Caudate nucleus (tissue), 63 donors: ENCODE measurements at places on chromosomes 4 and X.

DNA sequence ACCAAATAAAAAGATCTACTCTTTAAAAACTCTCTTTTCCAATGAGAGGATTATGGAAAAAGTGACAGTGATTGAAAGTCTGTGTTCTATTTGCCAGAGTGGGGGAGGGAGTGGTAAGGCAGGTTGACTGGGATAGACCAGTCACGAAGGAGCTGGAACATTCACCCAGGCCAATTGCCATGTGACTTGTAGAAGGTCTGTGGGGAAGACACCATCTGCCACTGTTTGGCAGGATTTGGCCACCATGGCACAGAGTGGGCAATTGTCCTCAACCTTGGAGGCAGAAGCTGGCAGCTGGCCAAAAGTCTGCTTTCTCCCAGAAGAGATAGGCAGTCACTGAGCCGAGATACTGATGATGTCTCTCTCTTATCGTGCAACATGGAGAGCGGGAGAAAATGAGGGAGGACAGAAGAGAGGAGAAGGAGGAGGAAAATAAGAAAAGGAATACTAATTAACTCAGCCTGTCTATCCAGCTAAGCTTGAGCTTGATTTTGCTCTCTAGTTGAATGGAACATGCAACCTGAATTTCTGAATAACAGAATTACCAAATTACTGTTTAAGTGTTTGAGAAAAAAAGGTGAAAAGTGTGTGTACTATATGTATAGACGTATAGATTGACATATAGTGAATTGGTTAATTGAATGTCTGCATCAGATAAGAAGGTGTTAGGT lies 267.1 kb downstream of the ARHGAP24 start:
- DNase-seq: peak; percentile 61

DNA sequence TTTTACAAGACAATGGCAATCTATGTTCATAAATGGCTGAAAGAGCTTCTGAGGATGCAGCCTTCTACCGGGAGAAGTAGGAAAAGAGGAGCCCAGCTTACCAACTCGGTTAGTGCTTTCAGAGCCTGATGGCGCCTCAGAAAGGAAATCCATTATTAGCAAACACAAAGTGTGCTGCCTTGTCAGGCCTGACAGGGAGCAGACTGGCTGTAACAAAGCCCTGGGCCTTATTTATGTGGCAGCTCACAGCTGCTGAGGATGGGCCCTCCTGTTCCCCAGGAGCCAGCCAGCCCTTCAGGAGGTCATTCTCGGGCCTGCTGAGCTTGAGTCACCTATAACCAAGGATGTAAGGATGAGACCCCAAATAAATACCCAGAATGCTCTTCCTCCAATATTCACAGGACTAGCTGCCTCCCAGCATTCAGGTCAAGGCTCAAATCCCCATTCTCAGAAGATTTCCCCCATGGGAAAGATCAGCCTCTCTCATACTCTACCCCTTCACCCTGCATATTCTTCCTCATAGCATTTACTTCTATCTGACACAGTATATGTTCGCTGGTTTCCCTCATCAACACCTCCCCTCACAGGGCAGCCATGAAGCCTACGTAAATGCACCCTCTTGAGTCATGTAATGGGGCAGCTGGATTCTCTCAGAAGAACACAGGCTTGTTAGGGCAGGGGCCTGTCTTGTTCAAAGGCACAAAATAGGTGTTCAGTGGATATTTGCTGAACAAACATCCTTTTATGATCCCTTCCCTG lies 227.0 kb upstream of the RASGEF1B start:
- no peak for DNase-seq

DNA sequence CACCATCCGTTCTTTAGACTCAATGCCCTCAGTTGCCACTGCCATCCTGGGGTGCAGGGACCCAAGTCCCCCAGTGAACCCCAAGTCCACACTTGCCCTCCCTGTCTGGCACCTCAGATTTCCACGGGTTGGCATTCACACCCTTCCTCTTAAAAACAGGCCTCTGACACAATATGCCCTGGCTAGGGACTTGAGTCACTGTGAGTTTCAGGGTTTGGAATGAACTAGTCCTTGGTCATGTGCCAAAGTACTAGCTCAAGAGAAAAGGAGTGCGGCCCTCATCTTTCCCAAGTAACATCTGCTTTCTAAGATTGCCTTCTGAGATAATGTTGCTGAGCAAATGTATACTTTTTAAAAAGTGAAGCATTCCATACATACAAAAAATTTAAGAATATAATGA lies 134.0 kb downstream of the MID1 start:
- no peak for DNase-seq

DNA sequence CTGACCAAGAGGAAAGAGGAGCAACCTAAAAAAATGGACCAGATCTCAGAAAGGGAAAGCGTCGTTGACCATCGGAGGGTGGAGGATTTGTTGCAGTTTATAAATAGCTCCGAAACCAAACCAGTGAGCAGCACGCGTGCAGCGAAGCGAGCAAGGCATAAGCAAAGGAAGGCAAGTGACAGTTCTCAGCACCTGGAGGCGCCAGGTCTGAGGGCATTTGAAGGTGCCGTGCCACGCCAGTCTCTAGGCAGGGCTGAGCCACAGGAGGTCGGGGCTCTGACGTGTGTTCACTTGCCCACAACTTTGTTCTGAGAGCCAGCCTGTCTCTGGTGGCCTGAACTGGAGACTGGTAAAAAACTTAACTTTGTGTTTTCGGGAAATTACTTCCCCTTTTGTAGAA lies 59.7 kb downstream of the TNIP2 start:
- no peak for DNase-seq

GRCh38 chrX:110407910-110408545 lies 49.4 kb downstream of the RTL9 start:
- DNase-seq: peak; percentile 12

DNA sequence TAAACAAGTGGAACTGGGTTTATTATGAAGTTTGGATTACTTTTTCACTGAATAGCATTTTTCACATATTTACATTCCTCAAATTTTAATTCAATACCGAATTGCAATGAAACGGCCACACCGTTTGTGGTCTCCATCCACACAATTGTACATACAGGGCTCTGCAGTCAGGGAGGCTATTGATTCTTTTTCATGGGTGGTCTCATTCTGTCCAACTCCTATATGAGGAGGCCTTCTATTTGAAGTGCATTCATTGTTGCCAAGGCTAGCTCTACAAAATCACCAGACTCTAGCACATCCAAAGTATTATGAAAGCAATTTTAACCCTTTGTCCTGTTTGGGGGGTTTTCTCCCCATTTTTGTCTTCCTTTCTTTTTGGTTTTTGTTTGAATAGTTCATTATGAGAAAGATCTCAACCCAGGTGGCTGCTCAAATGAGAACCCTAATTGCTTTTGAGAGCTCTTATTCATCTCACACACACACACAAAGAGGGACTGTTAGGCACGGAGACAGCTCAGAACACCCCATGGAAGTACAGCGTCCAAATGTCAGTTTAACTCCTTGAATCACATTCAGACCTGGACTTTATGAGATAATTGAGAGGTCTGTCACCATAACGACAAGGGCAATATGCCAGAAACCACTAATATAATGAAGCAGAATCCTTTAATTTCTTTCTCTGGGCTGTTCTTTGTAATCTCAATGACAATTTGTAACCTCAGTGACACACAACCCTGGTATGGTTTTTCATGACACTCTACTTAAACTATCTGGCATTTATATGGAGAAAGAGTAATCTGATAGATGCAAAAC lies 79.4 kb downstream of the NLGN4X start:
- no peak for DNase-seq

DNA sequence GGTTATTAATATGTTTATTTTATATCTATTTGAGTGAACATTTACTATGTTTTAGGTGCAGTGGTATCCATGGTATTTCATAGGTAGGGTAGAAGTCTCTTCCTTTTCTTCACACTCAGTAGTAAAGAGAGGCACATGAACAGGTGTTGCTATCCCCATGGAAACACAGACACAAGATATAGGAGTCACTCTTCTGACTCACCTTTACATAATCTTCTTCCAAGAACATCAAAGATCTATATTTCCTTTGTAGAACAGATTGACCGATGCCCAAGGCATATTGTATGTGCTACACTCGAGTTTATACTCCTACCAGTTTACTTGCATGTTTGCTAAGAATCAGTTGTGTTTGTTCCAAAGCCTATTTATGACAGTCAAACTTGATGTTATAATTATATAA lies 1997.4 kb downstream of the C4orf33 start:
- DNase-seq: no peak

- DNase-seq: no peak
These were observed 57.0 kb upstream of the TBC1D14 start for GRCh38 chr4:6852582-6852981.
